Activated CD4-positive, alpha-beta T cell treated with anti-CD3 and anti-CD28 coated beads, Interleukin-2, amount 50 U/mL, for 4 hours (primary cell): ENCODE measurements at places on chromosomes 6 and 20.

DNA sequence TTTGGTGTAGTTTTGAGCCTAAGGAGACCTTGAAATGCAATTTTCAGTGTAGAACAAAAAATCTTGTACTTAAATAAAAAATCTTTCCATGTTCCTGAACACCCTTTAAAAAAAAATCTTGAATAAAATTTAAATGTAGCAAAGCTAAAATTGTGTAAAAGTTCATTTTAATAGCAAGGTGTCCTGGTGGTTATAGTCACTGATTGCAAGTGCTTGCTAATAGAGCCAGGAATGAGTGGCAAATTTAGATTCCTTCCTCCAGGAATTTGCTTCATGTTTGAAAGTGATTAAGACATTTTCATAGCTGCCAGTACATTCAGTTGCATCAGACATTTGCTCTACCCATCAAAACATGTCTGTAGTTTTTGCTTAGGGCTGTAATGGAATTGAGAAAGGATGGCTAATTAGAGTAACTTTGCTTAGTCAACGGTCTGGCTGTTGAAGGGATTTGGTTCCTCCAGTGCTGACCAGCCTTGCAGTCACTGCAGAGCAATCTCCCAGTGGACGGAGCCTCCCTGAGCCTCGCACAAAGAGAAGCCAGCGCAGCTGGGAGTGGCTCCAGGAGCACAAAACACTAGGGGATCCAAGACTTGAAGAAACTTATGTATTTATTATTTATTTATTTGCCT, 36.5 kb downstream of the AKAP12 start:
- DNase-seq: no peak

DNA sequence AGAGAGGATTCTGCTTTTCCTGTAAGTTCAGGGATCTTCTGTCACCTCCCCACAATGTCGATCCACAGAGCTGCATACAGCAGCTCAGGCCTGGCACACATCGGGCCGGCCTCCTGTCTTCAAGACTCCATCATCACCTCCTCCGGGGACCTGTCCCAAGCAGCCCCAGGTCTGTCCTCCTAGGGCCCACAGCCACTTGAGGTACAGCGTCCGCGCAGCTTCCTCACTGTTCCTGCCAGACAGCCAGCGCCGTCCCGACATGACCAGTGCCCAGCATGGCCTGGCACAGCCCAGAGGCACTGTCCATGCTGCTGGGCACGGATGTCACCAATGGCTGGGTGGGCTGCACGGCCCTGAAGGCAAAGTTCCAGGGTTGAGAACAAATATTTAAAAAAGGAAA, 101.6 kb downstream of the DLL1 start:
- DNase-seq: no peak

DNA sequence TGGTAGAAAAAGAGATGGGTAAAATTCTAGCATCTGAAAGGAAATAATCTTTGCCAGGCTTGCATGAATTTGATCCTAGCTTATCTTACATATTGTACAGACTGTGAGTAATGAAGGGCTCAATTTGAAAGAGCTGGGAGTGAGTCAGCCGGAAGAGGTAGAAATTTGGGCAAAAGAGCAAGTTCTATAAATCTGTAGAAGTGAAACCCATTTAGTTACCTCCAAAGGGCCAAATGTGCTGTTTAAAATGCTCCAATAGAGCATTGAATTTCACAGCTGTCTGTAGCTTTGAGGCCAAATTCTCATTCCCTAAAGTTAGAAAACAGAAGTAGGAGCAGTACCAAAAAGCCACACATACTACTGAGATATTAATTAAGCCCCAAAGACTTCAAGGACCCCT, 466.1 kb downstream of the BTBD3 start:
- DNase-seq: no peak

- no peak for DNase-seq
These were observed 28.3 kb upstream of the CD83 start for GRCh38 chr6:14089224-14089623.

- no peak for DNase-seq
These were observed 406.3 kb upstream of the RUNX2 start for GRCh38 chr6:44921798-44922197.

- peak; percentile 49 for DNase-seq
These were observed at the start of gene MYBL2 for GRCh38 chr20:43666376-43667328. Gene MYBL2 (plus strand): TSS chr20:43667114. CDS start chr20:43667284, 170 bp downstream.

GRCh38 chr20:60652046-60652445, 600.0 kb upstream of the CDH4 start:
- DNase-seq: no peak
